DMS79 treated with DMSO at 0.1 percent for 48 hours (cell line): ENCODE measurements at places on chromosomes 1 and 21.
A peak's percentile ranks its signal among the peaks of the same experiment; 100 is the strongest.

GRCh38 chr1:153001382-153001781 lies at the start of gene SPRR3:
Gene SPRR3 (plus strand): TSS chr1:153001749. CDS start chr1:153003021, 1,272 bp downstream.
- DNase-seq, result no peak

DNA sequence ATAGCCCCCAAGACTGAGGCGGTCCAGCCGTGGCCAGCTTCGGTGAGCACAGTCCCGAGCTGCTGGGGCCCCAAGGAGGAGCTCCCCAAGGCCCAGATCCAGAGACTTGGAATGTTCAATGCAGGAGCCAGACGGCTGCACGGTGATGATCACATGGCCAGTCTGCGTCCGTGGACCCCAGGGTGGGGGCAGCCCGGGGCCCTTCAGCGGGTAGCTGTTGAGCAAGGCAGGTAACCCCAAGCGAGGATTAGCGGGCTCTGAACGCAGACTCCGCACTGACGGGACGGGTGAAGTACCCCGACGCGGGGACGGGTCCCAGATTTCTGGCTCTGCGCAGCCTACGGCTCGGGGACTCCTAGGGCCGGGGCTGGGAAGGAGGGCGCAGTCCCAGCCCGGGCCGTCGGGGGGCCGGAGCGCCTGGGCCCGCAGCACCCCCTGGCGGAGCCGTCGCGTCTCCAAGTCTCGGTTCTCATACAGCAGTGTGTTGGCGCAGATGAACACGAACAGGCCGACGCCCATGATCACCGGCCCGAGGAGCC lies 2.7 kb downstream of the TMEM200B start:
- DNase-seq, result peak; percentile 30

DNA sequence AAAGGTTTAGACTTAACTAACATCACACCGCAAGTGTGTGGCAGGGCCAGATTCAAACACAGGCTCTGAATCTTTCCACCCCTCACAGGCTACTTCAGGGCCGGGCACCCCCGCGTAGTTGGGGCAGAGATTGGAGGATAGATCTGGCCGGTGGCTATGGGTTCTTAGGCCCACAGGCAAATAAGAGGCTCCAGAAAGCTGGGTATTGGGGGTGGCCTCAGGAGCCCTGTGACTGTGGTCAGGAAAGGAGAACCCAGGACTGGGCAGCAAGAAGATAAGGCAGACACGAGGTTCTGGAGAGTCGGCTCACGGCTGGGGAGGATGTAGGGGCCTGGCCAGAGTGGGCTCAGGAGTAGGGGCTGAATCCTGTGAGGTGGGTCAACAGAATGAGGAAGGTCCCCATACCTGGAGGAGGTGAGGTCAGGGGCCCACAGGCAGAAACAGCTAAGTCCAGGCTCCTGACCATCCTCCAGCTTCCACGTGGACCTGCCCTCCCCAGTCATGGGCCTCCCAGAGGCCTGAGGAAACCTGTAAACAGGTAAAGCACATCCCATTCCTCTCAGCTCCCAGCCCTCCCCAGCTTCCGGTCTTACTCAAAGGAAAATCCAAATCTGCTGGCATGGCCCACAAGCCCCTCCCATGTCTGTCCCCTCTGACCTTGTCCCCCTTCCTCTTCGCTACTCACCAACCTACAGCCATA lies 306.2 kb downstream of the MATN1 start:
- no peak for DNase-seq

DNA sequence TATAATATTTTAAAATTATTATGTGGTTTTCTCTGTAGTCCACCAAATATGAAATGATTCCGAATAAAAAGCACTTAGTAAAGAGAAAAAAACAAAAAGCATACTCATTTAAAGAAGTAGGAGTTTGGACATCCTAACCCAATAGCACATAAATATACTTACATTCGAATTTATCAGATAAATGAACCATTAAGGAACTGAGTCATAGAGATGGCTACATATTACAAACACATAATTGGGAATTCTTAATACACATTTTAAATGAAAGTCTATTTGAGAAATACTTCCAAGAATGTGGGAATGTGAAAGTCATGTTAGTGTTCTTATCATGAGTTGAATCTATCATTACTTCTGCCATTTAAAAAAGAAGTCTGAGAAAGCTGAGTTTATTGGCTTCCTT lies 75.0 kb downstream of the USP24 start:
- no peak for DNase-seq

- peak; percentile 75 for DNase-seq
Measured at GRCh38 chr1:27575840-27576331, 28.1 kb downstream of the AHDC1 start.

GRCh38 chr1:240712014-240712731 lies 100.2 kb upstream of the GREM2 start:
- DNase-seq, result no peak

- DNase-seq, result no peak
Measured at GRCh38 chr1:175033953-175034352, 10.7 kb upstream of the MRPS14 start.

DNA sequence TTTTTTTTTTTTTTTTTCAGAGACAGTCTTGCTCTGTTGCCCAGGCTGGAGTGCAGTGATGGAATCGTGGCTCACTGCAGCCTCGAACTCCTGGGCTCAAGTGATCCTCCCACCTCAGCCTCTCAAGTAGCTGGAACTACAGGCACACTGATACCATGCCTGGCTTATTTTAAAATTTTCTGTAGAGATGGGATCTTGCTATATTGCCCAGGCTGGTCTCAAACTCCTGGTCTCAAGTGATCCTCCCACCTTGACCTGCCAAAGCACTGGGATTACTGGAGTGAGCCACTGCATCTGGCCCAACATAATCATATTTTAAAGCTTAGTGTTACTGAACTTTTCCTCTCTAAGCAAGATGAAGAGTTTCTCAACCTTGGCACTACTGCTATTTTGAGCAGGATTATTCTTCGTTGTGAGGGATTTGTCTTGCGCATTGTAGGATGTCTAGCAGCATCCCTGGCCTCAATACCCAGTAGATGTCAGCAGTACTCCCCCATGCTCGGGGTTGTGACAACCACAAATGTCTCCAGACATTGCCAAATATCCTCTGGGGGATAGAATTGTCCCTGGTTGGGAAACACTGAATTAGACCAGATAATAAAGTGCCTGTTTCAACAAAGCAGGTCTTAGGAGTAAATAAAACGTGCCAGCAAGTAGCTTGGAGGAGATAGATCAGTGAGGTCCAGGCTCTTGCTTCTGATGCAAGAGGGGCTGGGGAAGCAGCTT lies 15.1 kb upstream of the THRAP3 start:
- no peak for DNase-seq

GRCh38 chr1:195965036-195965435 lies 643.2 kb downstream of the KCNT2 start:
- DNase-seq, result no peak

- DNase-seq, result no peak
Measured at GRCh38 chr1:1157426-1157913, 16.2 kb upstream of the TTLL10 start.

DNA sequence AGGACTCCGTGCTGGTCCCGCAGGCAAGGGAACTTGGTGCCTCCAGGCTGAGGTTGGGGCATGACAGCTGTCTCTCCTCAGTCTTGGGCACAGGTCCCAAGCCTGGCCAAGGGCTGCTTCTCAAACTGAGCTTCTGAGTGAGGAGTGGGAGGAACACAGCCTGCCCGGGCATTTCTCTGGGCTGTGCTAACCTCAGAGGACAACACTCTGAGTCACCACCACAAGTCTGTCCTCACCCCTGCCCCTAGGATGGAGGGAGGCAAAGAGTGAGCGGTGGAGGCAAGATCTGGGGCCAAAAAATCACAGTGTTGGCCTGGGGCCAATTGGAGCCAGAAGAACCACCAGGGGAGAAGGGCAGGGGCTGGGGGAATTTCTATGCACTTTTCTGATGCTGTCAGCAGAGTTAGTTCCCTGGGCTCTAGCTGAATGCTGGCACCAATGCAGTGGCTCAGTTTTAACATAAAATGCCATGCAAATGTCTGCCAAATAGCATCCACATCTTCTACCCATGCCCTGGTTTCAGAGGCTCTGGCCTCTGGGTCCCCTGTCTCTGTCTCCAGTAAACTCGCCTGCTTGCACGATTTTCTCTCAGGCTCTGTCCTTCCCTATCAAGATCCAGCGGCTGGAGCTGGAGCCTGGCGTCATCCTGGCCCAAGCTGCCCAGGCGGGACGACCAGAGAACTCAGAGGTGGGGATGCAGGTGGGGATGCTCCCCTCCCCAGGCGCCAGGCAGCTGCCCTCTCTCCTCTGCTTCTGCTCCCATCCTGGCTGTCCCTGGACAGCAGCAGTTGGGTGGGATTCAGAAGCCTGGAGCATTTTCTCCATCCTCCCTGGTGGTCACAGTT lies 11.0 kb upstream of the CDK18 start:
- DNase-seq, result no peak

GRCh38 chr1:145849356-145850160 lies 4.1 kb downstream of the NUDT17 start:
- no peak for DNase-seq

DNA sequence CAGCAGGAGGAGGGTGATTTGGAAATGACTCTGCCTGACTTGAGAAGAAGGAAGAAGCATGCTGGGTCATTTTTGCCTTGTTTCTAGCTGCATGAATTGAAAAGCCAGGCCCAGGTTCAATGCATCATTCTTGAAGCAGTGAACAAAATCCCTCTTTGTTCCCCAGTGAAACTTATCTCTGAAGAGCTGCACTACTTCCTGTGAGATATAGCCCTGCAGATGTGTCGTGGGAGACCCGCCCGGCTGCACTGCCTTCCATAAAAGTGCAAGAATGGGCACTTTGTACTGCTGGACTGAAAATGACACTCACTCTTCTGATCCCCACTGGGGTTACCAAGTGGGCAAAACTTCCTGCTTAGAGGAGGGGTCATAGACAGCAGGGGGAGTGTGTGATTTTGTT lies 249.2 kb upstream of the NFIA start:
- DNase-seq, result no peak

- DNase-seq, result no peak
Measured at GRCh38 chr1:92488416-92488815, 1.7 kb upstream of the GFI1 start.

GRCh38 chr21:39650801-39651200 lies 38.1 kb downstream of the B3GALT5 start:
- no peak for DNase-seq

- DNase-seq, result no peak
Measured at GRCh38 chr1:211648980-211649934, 26.2 kb downstream of the NEK2 start.

DNA sequence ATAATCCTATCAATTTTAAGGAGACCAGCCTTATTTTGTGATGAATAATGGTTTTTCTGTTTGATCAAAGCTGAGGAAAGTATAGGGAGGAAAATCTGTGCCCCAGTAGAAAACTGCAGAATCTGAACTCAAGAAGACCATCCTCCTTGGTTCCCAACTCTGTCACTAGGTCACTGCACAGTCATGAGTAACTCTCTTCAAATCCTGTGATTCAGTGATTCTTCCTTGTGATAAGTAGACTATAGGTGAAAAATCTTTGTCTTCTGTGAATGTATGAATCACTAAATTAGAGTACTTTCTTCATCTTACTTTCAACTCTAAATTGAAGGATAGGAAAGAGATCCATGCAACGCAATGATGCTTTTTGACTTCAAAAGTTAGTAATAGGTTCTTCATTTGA lies 13.3 kb upstream of the OR2L5 start:
- DNase-seq, result no peak

GRCh38 chr1:240652549-240652948 lies 40.6 kb upstream of the GREM2 start:
- DNase-seq, result no peak

DNA sequence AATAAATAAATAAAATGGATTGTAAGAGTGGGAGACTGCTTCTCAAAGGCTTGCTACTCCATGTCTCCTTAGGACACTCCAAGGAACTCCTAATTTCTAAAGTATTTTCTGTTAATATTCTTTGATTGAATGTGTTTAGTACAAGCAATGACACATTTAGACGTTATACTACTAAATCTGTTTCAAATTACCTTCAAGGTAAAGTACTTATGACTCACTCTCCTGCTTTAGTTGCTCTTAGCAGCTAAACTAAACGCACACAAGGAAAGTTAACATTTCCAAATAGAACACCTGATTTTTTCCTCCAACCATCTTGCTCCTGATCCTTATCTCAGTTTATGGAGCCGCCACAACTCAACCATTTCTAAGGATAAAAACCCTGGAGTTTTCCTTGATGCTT lies 969.8 kb upstream of the ADGRL4 start:
- DNase-seq, result no peak

- DNase-seq, result peak; percentile 28
Measured at GRCh38 chr1:223106856-223107255, 36.2 kb downstream of the TLR5 start.

GRCh38 chr1:41526956-41527561 lies 42.6 kb upstream of the EDN2 start:
- DNase-seq, result no peak

DNA sequence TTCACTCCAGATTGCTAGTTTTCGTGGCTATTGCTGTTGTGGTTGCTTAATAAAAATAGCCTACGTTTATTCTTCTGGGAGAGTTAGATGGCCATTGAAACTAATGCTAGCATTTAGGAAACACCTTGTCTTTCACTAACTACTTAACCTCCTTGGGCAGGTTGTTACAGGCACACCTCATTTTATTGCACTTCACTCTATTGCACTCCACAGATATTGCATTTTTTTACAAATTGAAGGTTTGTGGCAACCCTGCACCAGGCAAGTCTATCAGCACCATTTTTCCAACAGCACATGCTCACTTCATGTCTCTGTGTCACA lies 11.3 kb upstream of the MARK1 start:
- peak; percentile 89 for DNase-seq

DNA sequence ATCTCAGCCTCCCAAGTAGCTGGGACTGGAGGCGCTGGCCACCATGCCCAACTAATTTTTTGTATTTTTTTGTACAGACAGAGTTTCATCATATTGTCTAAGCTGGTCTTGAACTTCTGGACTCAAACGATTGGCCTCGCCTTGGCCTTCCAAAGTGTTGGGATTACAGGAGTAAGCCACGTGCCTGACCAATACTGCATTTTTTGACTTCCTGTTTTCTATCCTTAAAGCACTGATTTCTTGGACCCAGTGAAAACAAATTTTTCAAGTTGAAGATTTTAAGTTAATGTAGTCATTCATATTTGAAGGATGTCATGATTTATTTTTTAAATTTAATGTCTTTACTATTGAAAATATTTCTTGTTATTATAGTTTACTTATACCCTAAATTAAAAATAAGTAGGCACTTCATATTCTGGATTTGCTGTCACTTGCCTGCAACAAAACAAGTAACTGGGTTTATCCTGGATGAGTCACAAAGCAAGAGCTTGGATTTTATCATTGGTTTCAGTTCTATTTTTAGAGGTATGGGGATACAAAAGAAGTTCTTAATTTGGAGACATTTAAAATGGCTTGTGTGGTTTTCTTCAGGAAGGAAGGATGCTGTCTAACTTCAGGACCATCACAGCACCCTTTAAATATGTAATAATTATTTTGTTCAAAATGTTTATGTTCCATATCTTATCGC lies 2.2 kb upstream of the VPS45 start:
- DNase-seq, result no peak

DNA sequence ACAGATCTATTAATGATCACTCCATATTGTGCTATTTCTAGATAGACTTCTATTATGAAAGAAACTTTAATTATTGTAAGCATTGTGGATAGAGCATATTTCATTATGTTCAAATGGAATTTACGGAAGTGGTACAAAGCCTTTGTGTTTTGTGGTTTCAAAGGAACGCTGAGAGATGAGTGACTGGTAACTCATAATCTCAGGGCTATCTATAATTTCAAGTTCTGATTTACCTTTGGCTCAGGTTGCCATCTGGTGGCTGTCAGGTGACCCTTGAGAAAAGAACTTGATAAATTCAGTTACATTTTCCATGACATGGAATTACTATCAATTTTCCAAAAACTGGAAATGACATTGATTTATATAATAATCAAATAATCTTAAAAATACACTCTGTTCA lies 12.2 kb downstream of the NTNG1 start:
- DNase-seq, result peak; percentile 35
